Cardiac atrium fibroblast (primary cell): ENCODE measurements at places on chromosomes 11 and 22. TPM values are rescaled to one million over a fixed set of nuclear protein-coding genes. Genes with fewer than 3 reads are reported as not detected.

BATF2 gene
- total RNA-seq, result 0.16 TPM in 1 of 2 replicates, not detected in the other

ARHGEF17 gene
- 18.6 and 22.6 TPM in 2 replicates for total RNA-seq

CDCA5 gene
- 5.8 and 15.9 TPM in 2 replicates for total RNA-seq

FOLR3 gene
- total RNA-seq, result not detected in 2 replicates

CBLIF gene
- not detected in 2 replicates for total RNA-seq

OR8D4 gene
- total RNA-seq, result not detected in 2 replicates

VWA5A gene
- total RNA-seq, result 10.2 and 13.9 TPM in 2 replicates

LMO2 gene
- total RNA-seq, result 10.3 and 12.3 TPM in 2 replicates

SLC17A6 gene
- total RNA-seq, result not detected in 2 replicates

MS4A2 gene
- not detected in 2 replicates for total RNA-seq

SYTL2 gene
- 10.7 and 12.6 TPM in 2 replicates for total RNA-seq

RCOR2 gene
- total RNA-seq, result 3.2 and 3.4 TPM in 2 replicates

ZP1 gene
- 0.18 and 0.81 TPM in 2 replicates for total RNA-seq

SPON1 gene
- total RNA-seq, result 30.7 and 52.2 TPM in 2 replicates

LGR4 gene
- 31.1 and 51.4 TPM in 2 replicates for total RNA-seq

OR10S1 gene
- total RNA-seq, result not detected in 2 replicates

MRGPRX3 gene
- not detected in 2 replicates for total RNA-seq
